ENCODE measurements at places on chromosomes 1 and 21. TPM values are rescaled to one million over a fixed set of nuclear protein-coding genes. Genes with fewer than 3 reads are reported as not detected.

- H3K27me3 ChIP-seq: no peaks in the 10 kb centered on the region
- H3K4me3 ChIP-seq: no peak overlapping the region
- no peak for DNase-seq
- peaks cover 14% of the 10 kb centered on the region for H3K4me1 ChIP-seq
Measured at GRCh38 chr1:6924891-6925290, 139.6 kb downstream of the CAMTA1 start.

GRCh38 chr1:99292886-99293285 is 28.6 kb downstream of the PLPPR4 start:
- H3K36me3 ChIP-seq: peaks cover 5% of the 10 kb centered on the region
- H3K27me3 ChIP-seq: no peaks in the 10 kb centered on the region
- no peak overlapping the region for H3K4me3 ChIP-seq
- H3K4me1 ChIP-seq: no peaks in the 10 kb centered on the region
- DNase-seq: no peak

- no peak overlapping the region for H3K27ac ChIP-seq
- peaks cover 6% of the 10 kb centered on the region for H3K4me1 ChIP-seq
- H3K4me3 ChIP-seq: no peak overlapping the region
- DNase-seq: no peak
- peaks cover 8% of the 10 kb centered on the region for H3K27me3 ChIP-seq
Measured at GRCh38 chr1:10631811-10632593, 157.3 kb downstream of the PEX14 start.

- no peaks in the 10 kb centered on the region for H3K27me3 ChIP-seq
- H3K4me1 ChIP-seq: peaks cover 4% of the 10 kb centered on the region
- DNase-seq: no peak
- no peak overlapping the region for H3K27ac ChIP-seq
Measured at GRCh38 chr1:172220376-172220775, 200.1 kb upstream of the C1orf105 start.

The S100A9 gene
- not detected for total RNA-seq

- H3K4me1 ChIP-seq: no peaks in the 10 kb centered on the region
- H3K27ac ChIP-seq: no peak overlapping the region
- peaks cover 48% of the 10 kb centered on the region for H3K36me3 ChIP-seq
- DNase-seq: no peak
- no peaks in the 10 kb centered on the region for H3K27me3 ChIP-seq
- H3K4me3 ChIP-seq: no peak overlapping the region
Measured at GRCh38 chr1:92259350-92259749, 39.4 kb downstream of the GLMN start.

DNA sequence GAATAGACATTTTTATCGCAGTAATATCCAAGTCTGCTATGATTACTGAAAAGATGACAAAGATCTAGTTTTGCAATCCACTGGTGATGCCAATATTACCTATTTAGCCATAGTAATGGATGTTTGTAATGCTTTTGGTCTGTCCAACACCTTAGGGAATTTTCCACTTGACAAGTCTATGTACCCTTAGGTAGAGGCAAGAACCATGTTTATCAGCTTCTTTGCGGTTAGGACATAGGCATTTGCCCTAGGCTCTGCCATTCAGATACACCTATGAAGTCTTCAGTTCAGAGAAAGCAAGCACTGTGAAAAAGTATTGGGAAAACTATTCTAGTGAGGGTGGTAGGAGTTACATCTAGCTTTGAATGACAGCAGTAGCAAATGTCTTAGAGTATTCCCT is 40.2 kb upstream of the SLC35D1 start:
- H3K4me3 ChIP-seq: no peak overlapping the region
- H3K27ac ChIP-seq: no peak overlapping the region

The CCDC27 gene
- total RNA-seq: not detected

The EPHB2 gene
- total RNA-seq: 60.3 TPM

The OLIG2 gene
- total RNA-seq: 5.4 TPM

- peaks cover 70% of the 10 kb centered on the region for H3K4me1 ChIP-seq
- no peak for DNase-seq
- H3K36me3 ChIP-seq: no peaks in the 10 kb centered on the region
- H3K27me3 ChIP-seq: peaks cover 58% of the 10 kb centered on the region
- no peak overlapping the region for H3K27ac ChIP-seq
Measured at GRCh38 chr1:156659661-156659987, 17.6 kb downstream of the NES start.

DNA sequence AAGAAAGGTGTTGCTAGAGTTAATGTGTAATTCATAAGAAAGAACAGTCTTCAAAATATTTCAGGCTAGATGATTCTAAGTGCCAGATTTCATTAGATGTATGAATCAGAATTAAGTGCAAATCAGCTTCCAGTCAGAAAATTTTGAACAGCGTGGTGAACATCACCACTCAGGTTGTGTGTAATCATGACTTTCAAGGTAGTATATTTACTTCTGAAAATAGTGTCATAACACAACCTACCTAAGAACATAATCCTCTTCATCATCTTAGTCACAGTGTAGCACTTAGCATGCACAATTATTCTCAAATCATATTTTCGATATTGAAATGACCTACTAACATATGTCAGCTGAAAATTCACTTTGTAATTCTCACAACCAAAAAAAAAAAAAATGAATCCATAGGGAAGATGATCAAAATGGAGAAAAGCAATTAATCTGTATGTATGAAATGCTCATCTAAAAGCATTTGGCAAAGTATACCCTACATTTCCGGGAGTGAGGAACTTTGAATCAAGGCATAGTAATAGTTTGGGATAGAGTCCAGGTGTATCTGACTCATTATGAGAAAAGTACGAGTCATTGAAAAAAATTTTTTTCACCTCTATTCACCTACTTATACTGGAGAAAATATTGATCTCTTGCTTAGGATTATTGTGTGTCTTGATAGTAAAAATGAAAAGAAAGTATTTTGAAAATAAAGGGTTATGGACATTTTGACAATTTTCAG is 221.8 kb upstream of the CHRM3 start:
- H3K4me3 ChIP-seq: no peak overlapping the region
- H3K27ac ChIP-seq: no peak overlapping the region
- H3K4me1 ChIP-seq: no peaks in the 10 kb centered on the region
- H3K36me3 ChIP-seq: no peaks in the 10 kb centered on the region
- no peaks in the 10 kb centered on the region for H3K27me3 ChIP-seq
- no peak for DNase-seq

DNA sequence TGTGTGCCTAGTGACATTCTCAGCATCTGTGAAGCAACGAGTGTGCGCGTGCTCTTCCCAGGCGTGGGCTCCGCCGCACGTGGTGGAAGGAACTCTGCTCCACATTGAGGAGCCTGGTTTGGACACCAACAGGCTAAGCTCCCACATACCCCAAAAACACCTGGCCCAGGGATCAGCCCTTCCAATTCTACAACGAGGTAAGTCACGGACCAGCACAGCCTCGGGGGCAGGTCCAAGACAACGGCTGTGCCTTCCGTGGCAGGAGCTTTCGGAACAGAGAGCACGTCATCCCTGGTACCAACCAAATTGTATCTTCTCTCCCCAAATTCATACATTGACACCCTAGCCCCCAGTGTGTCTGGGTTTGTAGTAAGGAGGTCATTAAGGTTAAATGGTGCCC is 27.2 kb upstream of the PDE9A start:
- DNase-seq: no peak
- H3K36me3 ChIP-seq: no peaks in the 10 kb centered on the region
- peaks cover 29% of the 10 kb centered on the region for H3K27me3 ChIP-seq
- H3K4me1 ChIP-seq: peaks cover 15% of the 10 kb centered on the region
- H3K27ac ChIP-seq: no peak overlapping the region

DNA sequence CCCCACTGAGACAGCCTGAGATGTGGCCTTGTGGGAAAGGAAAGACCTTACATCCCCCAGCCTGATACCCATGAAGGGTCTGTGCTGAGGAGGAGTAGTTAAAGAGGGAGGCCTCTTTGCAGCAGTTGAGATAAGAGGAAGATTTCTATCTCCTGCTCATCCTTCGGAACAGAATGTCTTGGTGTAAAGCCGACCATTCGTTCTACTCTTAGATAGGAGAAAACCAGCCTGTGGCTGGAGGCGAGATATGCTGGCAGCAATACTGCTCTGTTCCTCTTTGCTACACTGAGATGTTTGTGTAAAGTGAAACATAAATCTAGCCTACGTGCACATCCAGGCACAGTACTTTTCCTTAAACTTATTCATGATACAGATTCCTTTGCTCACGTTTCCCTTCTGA is 1.5 kb upstream of the CCDC27 start:
- H3K36me3 ChIP-seq: no peaks in the 10 kb centered on the region
- DNase-seq: no peak
- no peak overlapping the region for H3K27ac ChIP-seq
- peaks cover 31% of the 10 kb centered on the region for H3K27me3 ChIP-seq

DNA sequence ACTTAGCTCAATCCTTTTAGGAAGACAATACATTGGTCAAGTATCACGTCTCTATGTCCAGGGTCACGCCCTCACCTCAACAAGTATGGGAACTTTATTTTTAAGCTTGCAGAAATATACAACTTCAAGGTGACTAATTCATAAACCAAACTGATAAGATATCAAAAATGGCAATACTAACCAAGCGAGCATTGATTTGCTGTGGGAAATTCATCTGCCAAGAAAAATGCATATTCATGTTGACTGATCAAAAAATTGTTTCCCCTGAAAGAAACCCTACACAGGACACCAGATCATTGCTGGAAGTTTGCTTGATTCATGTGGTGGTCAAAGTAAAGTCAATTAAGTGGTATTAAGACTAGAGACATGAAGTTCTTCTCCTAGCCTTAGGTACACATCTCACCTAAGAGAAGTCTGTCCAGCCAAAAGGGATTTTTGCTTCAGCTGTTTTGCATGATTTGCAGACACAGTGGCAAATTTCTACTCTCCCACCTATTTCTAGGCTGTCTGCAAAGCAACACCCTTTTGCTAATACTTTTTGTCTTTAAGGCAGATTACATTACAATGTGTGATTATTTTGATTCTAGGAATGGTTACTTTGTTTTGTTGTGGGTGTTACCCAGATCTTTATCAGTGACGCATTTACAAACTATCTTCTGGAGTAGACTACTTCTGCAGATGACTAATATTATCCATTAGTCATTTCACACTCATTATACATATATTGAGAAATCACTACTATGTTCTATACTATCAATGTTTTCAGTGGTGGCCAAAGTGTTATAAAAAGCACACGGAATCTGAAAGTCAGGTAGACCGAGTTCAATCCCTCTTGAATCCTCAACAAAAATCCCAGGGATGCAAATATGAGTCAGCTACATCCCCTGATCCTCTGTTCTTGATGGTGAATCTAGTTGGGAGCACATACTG is 12.4 kb downstream of the SAMSN1 start:
- H3K36me3 ChIP-seq: no peaks in the 10 kb centered on the region
- H3K27me3 ChIP-seq: no peaks in the 10 kb centered on the region
- H3K4me1 ChIP-seq: peaks cover 8% of the 10 kb centered on the region
- DNase-seq: no peak

The IVL gene
- total RNA-seq: not detected

- H3K4me1 ChIP-seq: peaks cover 13% of the 10 kb centered on the region
- H3K27me3 ChIP-seq: no peaks in the 10 kb centered on the region
- DNase-seq: no peak
- no peaks in the 10 kb centered on the region for H3K36me3 ChIP-seq
- no peak overlapping the region for H3K4me3 ChIP-seq
- no peak overlapping the region for H3K27ac ChIP-seq
Measured at GRCh38 chr1:94787691-94788090, 32.5 kb upstream of the SLC44A3 start.

- H3K27me3 ChIP-seq: peaks cover 4% of the 10 kb centered on the region
- H3K4me3 ChIP-seq: no peak overlapping the region
- DNase-seq: peak; percentile 52
- H3K27ac ChIP-seq: no peak overlapping the region
Measured at GRCh38 chr21:37758982-37759381, 157.3 kb downstream of the KCNJ6 start.

GRCh38 chr1:198788561-198789064 is 149.8 kb downstream of the PTPRC start:
- peak overlapping the region; percentile 69 for H3K27ac ChIP-seq
- H3K4me1 ChIP-seq: peaks cover 17% of the 10 kb centered on the region
- peak; percentile 43 for DNase-seq
- no peaks in the 10 kb centered on the region for H3K27me3 ChIP-seq

The RIMS3 gene
- total RNA-seq: 22.9 TPM

- H3K4me3 ChIP-seq: no peak overlapping the region
- H3K27ac ChIP-seq: no peak overlapping the region
- no peaks in the 10 kb centered on the region for H3K4me1 ChIP-seq
- H3K36me3 ChIP-seq: no peaks in the 10 kb centered on the region
- no peak for DNase-seq
Measured at GRCh38 chr1:34640654-34641401, 114.0 kb upstream of the GJB5 start.

The CHTOP gene
- total RNA-seq: 132 TPM

The CD1B gene
- not detected for total RNA-seq

DNA sequence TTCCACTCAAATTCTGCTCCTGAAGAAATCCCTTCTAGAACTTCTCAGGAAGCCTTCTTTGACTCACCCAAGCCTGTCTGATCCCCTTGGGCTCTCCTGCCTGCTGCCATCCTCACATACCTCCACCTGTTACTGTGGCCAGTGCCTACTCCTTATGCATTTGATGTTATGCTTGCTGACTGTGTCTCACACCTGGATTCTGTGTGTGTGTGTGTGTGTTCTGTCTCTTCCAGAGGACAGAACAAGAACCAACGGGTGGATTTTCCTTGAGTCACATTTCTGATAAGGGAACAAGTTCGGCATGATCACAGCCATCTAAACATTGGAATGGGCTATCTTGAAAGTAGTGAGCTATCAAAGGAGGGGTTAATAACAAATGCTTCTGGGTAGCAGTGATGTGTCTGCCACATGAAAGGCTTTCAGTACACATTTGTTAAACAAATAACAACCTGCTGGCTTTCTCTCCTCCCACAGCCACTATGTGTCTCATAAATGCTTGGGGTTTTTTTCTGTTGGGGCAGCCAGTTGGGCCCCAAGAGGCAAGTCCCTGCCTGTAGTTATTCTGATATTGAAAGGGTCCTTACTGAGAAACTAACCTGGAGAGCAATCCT is 8.9 kb upstream of the GPR37L1 start:
- peaks cover 12% of the 10 kb centered on the region for H3K4me1 ChIP-seq
- H3K27me3 ChIP-seq: no peaks in the 10 kb centered on the region
- no peak for DNase-seq
- H3K4me3 ChIP-seq: no peak overlapping the region

DNA sequence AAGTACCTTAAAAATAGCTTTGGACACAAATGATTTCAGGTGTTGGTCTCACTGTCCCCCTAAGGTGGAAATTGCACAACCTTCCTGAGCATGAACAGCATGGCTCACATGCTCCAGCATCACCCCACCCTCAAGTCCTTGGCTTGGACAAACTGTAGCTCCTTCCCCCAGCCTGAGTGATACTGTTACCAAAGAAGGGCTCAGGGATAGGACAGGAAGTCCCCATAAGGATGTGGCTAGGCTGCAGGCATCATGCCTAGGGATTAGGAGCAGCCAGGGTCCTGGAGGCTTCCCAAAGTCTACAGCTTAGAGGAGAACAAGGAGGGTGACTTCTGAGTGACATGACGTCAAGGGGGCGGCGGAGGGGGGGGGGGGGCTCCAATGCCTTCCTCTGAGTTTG is 10.1 kb downstream of the FAM78B start:
- no peak for DNase-seq
- no peak overlapping the region for H3K27ac ChIP-seq
- H3K4me3 ChIP-seq: no peak overlapping the region
